ENCODE measurements at places on chromosomes 1 and 21. TPM values are rescaled to one million over a fixed set of nuclear protein-coding genes. Genes with fewer than 3 reads are reported as not detected.

The OR2T4 gene
- not detected for total RNA-seq

The KRTAP19-3 gene
- not detected for total RNA-seq

The CDCA8 gene
- 6.1 TPM for total RNA-seq

The CASP9 gene
- total RNA-seq, result 5.8 TPM

The LINGO4 gene
- not detected for total RNA-seq

The ARV1 gene
- 19.0 TPM for total RNA-seq

The SPRR2E gene
- total RNA-seq, result not detected

The PLEKHN1 gene
- total RNA-seq, result 1.9 TPM

The FABP3 gene
- 54.8 TPM for total RNA-seq

The MTARC1 gene
- 1.7 TPM for total RNA-seq

The RNU1-2 gene
- total RNA-seq, result not detected

The RORC gene
- under 0.01 TPM for total RNA-seq

The SEC16B gene
- total RNA-seq, result 1.6 TPM

The WNT3A gene
- total RNA-seq, result not detected

The DCST1 gene
- total RNA-seq, result not detected

The NT5C1A gene
- not detected for total RNA-seq

The FAM72D gene
- total RNA-seq, result 0.43 TPM
